ENCODE measurements at places on chromosomes 2 and 18. TPM values are rescaled to one million over a fixed set of nuclear protein-coding genes. Genes with fewer than 3 reads are reported as not detected.

Gene ELOA2
- not detected for total RNA-seq

Gene CYP26B1
- total RNA-seq: 0.81 TPM

Gene PGAP1
- total RNA-seq: 3.2 TPM

Gene INHA
- total RNA-seq: 0.27 TPM

- peak; percentile 74 for DNase-seq
Observed at GRCh38 chr2:72579591-72580180, 246.1 kb downstream of the EXOC6B start.

DNA sequence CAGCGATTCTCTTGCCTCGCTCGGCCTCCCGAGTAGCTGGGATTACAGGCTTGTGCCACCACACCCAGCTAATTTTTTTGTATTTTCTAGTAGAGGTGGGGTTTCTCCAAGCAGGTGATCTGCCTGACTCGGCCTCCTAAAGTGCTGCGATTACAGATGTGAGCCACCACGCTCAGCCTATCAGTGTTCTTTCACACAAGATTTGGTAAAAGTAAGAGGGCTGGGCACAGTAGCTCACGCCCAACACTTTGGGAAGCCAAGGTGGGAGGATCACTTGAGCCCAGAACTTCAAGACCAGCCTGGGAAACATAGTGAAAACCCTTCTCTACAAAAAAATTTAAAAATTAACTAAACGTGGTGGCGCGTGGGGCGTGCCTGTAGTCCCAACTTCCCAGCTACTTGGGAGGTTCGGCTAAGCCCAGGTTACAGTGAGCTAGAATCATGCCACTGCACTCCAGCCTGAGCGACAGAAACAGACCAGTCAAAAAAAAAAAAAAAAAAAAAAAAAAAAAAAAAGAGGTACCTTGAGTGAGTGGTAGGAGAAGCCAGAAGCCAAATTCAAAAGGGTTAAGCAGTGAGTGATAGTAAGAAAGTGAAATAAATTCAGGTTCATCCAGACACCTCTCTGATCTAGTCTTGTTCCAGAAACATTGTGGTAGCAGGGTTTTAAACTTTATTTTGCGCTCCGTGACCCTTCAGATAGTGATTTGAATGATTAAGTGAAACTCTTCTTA, 981 bp downstream of the MRPL53 start:
- DNase-seq: no peak

DNA sequence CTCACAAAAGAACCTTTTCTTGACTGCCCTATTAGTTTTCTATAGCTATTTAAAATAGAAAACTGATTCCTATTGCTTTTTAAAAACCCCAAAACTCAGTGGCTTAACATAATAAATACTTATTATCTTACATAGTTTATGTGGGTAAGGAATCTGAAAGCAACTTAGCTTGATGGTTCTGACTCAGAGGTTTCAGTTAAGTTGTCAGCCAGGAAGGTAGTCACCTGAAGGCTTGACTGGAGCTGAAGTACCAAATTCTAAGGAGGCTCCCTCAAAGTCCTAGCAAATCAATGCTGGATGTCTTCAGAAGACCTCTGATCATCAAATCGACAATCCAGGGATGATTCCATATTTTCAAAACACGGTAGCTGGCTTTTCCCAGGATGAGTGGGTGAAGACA, 546.6 kb upstream of the CDH2 start:
- DNase-seq: no peak

GRCh38 chr18:3451183-3451988, 1.4 kb downstream of the TGIF1 start:
- peak; percentile 83 for DNase-seq
